ENCODE measurements at places on chromosomes 6 and 20. TPM values are rescaled to one million over a fixed set of nuclear protein-coding genes. Genes with fewer than 3 reads are reported as not detected.

Gene PAX1
- not detected for total RNA-seq

DNA sequence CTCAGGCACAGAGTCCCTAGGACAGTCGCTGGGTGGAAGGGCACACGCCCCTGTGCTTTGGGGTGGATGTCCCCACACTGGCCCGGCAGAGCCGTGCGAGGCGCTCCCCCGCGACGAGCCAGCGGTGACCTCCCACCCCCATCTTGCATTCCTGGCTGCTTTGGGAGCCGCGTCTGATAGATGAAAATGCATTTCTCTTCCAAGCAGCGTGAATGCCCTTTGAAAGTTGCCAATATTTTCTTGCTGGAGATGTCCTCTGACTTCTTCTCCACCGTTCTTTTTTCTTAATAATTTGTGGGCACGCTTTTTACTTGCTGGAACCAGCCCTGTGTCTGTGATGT lies 29.9 kb downstream of the COL20A1 start:
- H3K36me3 ChIP-seq = no peaks in the 10 kb centered on the region
- no peak for DNase-seq
- H3K4me3 ChIP-seq = no peak overlapping the region
- peaks cover 6% of the 10 kb centered on the region for H3K27me3 ChIP-seq
- no peak overlapping the region for H3K27ac ChIP-seq
- no peaks in the 10 kb centered on the region for H3K4me1 ChIP-seq

DNA sequence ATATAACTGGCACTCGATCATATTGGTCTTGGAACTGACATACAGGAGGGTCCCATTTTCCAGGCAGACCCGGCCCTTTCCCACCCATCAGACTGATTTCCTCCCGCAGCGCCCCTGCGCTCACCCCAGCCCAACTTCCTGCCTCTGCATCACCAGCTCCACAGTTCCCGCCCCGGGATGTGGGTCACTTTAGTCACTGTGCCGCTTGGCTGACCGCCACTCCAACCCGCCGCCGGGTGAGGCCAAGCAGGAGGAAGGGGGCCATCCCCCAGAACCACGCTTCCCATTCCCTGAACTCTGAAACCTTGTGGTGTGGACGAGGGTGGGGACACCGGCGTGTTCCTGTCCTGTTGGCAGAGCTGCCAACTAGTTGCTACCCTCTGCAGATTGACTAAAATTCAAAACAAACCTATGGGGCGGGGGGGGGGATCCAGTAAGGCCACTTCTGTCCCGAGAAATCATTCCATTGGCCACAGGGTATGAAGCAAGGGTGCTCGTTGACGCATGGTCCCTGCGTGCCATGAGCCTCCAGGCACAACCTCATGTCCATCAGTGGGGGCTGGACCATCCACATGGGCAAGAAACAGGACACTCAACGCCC lies 12.3 kb downstream of the TGM2 start:
- peak; percentile 55 for DNase-seq
- H3K4me1 ChIP-seq = peaks cover 10% of the 10 kb centered on the region
- peak overlapping the region; percentile 24 for H3K4me3 ChIP-seq
- no peaks in the 10 kb centered on the region for H3K36me3 ChIP-seq

GRCh38 chr20:57545927-57546662 lies 14.8 kb upstream of the PCK1 start:
- peaks cover 7% of the 10 kb centered on the region for H3K27me3 ChIP-seq
- H3K27ac ChIP-seq = no peak overlapping the region

- H3K27ac ChIP-seq = peak overlapping the region; percentile 96
- no peaks in the 10 kb centered on the region for H3K36me3 ChIP-seq
- no peak for DNase-seq
- H3K4me1 ChIP-seq = peaks cover 30% of the 10 kb centered on the region
- peak overlapping the region; percentile 56 for H3K4me3 ChIP-seq
- peaks cover 12% of the 10 kb centered on the region for H3K27me3 ChIP-seq
Measured at GRCh38 chr20:25238319-25239037, 9.4 kb upstream of the PYGB start.

All from activated CD4-positive, alpha-beta T cell treated with anti-CD3 and anti-CD28 coated beads for 36 hours (primary cell).